ENCODE measurements at places on chromosomes 7 and 10.

DNA sequence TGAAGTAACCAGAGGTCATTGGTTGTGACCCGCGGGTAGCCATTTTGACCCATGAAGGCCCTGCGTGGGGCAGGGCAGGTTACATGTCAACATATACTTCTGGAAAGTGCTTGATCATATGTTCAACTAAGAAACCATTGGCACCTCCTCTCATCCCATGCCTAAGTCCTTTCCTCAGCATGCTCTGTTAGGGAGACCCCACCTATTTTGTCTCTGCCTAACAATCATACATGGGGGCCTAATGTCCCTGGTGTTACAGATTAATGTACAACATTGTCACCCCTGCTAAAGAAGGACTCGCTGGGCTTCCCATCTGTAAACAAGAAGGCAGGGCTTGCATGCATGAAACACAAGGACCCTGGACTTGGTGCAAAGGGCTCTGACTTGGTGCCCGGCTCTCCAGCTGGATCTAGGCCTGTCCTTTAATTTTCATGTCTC lies 133.7 kb upstream of the TNS3 start:
- no peak for DNase-seq

GRCh38 chr10:86837663-86838062 lies 81.2 kb downstream of the BMPR1A start:
- no peak for DNase-seq

DNA sequence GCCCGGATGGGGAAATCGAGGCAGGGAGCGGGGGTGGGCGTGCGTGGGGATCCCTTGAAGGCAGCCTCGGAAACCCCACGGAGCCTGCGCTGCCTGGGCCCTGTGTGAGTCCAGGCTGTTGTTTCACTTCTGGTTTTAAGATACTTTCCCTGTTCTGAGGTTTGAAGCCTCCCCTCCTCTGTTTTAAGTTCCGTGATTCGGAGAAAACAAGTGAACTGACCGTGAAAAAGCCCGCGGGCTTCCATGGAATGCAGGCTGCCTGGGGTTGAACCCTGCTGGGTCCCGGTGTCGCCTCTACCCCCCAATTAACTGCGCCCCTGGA lies 401 bp downstream of the LRRC27 start:
- no peak for DNase-seq

GRCh38 chr10:11177926-11178471 lies 160.3 kb downstream of the CELF2 start:
- DNase-seq, result no peak

- DNase-seq, result no peak
Observed at GRCh38 chr7:114295522-114295921, 119.1 kb upstream of the FOXP2 start.

DNA sequence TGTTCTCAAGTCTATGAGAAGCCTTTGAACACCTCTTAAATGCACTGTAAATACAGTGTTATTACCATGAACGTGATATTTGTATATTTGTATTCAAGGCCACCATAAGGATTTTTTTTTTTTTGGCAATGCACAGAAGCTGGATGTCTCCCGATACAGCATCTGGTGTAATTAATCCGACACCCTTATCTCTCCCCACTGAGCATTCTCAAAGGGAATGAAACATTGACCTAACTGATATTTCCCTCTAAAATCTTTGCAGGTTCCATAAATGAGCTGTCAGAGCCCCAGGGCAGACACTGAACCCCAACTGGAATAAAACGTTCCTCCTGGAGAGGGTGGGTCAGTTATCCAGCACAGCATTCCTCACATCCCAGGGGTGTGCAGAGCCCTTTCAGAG lies 316.6 kb downstream of the PAXIP1 start:
- DNase-seq, result no peak

DNA sequence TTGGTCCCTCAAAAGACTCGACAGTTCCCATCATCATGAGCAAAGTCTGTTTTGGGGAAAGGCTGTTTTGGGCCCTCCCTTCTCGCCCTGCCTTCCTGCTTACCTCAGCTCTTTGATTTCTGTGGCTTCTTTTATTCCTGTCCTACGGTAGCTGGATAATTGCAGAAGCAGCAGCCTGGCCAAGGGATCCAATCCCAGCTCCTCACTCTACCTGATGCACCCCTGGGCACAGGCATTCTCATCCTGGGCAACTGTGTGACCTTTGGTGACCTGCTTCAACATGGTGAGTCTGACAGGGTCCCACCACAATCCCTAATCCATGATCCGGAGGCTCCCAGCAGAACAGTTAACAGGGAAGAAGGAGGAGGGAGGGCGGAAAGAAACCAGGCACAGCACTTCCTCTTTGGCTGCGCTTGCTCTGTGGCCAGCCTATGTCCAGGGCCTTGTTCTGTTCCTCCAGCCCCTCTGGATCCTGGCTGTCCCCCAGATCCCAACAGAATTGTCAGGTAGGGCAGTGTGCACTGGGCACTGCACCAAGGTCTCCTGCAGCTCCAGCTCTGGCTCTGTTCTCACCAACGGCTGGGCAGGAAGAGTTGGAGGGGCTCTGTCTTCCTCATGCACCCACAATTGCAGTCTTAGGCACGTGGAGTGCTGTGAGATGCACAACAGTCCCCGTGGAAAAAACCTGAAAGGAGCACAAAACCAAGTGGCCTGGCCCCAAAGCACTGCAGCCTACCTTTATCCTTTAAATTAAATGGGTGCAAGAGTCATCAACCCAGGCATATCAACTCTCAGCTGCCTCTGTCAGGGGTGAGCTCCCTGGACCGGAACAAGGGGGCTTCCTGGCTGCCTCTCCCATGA lies 144.4 kb downstream of the PTPN20 start:
- no peak for DNase-seq

DNA sequence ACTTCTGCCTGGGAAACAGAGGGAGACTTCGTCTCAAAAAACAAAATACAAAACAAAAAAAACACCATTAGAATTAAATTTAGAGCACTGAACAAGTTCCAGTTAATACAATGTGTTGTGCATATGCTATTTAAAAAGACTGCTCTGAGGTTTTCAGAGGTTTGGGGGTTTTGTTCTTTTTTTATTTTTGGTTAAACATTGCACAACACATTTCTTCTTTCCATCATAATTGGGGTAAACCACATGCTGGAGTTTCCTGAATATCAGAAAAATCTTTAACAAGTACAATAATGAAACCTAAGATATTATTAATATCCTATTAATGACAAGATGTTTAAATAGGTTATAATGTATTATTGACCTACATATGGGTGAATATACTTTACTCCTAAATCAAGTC lies 26.3 kb downstream of the IGF2BP3 start:
- no peak for DNase-seq

GRCh38 chr7:20064181-20064970 lies 152.8 kb downstream of the MACC1 start:
- no peak for DNase-seq

GRCh38 chr7:7512861-7513597 lies 22.6 kb downstream of the COL28A1 start:
- no peak for DNase-seq

DNA sequence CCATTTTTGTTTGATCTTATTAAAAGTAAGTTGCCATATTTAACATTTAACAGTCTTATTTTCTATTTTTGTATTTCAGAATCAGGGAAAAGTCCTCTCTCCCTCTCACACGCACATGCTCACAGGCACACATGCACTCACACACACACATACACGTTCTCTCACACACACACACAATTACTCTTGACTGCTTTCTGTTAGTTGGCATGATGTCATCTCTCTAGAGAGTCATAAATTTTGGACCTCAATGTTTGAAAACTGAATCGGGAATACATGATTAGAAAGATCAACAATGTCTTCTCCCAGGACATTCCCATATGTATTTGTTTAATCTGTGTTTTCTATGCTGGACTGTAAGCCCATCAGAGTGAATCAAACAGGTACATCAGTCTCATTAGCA lies 165.7 kb upstream of the AHR start:
- no peak for DNase-seq

GRCh38 chr10:115003396-115003795 lies 65.4 kb downstream of the TRUB1 start:
- no peak for DNase-seq

DNA sequence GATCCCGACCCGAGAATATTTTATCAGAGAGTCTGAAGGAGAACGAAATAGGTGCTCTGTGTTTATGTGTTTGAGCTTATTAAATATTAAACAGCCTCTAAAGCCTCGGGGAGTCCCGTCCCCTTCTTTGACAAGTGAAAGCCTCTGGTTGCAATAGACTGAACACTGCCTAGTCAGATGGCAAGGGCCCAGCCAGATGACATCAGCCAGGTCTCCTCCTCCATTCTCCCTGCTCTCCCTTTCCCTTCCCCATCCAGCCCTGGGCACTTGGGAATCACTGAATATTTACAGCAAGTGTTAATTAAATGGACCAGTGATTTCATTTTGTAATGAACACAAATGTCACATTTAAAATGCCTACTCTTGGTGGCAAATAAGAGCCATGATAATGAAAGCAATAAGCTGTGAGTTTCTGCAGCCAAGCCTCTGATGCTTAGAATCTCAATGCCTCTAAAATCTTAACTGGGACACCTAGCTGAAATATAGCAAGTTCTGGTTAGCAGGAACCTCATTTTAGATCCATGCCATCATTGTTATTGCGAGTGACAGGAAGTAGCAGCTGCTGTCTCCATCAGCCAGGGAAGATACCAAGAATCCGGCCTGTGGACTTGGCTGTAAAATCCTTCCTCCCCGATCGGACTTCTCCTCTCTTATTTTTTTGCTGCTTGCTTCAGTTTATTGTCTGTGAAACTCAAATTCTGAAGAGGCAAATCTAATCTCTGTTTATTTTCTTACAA lies 202.1 kb downstream of the PRPF18 start:
- no peak for DNase-seq

DNA sequence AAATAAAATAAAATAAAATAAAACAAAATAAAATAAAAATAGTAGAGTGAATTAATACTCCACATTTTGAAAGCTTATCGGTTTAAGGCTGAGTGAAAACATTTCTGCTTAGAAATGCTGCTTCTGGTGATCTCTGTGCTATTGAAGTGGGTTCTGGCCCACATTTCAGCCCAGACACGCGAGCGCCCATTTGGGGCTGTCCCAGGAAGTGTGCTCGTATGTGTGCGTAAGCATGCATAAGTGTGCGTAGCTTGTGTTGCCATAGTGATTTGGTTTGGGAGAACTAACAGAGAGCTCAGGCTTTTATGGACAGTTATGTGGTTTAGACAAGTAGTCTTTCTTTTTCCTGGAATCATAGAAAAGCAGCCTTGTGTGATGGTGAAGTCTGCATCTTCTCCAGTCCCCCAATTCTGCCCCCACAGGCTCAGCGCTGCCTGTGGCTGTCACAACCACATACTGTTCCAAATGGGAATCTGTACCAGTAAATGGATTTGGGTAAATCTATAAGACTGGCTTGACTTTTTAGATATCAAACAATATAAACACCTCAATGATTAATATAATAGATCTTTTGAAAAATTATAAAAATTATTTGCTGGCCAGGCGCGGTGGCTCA lies 29.8 kb upstream of the PURB start:
- peak; percentile 63 for DNase-seq

DNA sequence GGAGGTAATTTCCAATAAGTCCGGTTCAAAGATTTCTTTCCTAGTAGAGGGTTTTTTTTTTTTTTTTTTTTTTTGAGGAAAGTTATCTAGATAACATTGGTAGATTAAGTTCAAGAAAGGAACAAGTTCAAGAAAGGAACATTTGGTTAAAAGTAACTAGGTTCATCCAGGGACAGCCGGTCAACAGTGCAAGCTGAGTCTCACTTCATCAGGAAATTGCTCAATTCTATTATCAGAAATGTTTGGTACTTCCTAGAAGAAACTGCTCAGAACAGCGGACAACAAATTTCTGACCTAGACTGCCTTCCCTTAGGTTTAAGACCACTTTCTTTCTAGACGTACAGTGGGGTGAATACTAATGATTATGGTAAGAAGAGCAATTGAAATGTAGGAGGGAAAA lies 3.7 kb upstream of the IL2RA start:
- no peak for DNase-seq

GRCh38 chr10:122709971-122710370 lies 10.3 kb upstream of the C10orf120 start:
- DNase-seq, result no peak

GRCh38 chr7:23020742-23021401 lies 6.9 kb upstream of the HYCC1 start:
- no peak for DNase-seq

DNA sequence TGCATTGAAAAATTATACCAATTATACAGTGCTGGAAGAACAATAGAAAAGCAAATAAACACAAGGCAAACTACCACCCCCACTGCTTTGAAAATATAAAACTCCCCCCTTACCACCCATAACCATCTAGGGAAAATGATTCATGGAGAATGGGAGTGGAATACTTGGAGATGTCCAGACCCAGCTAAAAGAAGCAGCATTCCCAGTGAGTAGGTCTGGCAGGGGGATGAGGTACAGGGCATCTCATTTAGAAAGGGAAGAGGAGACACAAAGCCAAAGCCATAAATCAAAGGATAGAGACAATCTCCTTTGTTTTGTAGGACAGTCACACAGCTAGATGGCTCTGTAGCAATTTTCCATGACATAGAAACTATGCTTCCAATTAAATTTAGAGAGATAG lies 36.0 kb upstream of the DGKI start:
- DNase-seq, result no peak

- no peak for DNase-seq
Observed at GRCh38 chr10:32956365-32957197, 1.4 kb downstream of the ITGB1 start.

DNA sequence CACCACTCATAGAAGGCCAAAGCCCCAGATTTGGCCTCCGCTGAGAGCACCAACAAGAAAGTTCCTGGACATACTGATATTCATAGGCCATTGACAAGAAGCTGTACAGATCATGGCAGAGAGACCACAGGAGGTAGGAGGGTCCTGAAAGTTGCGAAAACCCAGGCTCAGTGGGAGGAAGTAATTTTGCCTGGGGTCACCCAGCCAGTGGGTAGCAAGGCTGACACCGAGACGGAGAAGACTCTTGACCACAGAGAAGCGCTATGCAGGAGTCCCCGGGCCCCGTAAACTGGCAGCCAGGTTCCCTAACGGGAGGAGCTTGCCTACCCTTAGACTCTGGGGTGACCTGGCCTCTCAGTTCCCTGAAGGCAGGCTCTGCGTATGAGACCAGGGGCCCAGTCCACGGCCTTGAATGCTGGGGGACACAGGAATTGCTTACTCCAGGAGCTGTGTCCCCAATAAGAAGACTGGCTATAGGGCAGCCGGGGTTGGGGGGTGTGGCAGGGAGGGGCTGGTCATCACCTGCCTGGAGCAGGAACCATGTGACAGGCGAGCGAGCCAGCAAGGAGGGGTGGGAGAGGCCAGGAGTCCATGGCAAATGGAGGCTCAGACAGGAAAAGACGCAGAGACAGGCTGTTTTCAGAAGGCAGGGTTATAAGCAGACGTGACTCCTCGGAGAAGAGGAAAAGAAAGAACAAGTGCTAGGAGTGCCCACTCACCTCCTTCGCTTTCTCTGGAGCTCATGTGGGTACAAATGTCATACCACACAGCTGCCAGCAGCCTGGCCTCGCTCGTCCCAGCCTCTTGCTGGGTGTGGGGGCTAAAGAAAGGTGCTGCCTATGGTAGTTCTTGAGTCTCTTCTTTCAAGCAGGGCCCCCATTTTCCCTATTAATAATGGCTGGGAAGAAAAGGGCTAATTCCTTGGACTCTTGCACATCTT lies 24.6 kb upstream of the NPFFR1 start:
- DNase-seq, result no peak
